IMR-90 (cell line): ENCODE measurements at places on chromosomes 3 and 15. TPM values are rescaled to one million over a fixed set of nuclear protein-coding genes. Genes with fewer than 3 reads are reported as not detected.

DNASE1L3 gene
- total RNA-seq = not detected in 2 replicates

CRBN gene
- total RNA-seq = 33.9 and 53.9 TPM in 2 replicates

CLDN16 gene
- total RNA-seq = under 0.01 TPM in 2 replicates

SPTBN5 gene
- under 0.01 TPM in 2 replicates for total RNA-seq
